Pancreas (tissue), 10 donors: ENCODE measurements at places on chromosomes 3 and 15. TPM values are rescaled to one million over a fixed set of nuclear protein-coding genes. Genes with fewer than 3 reads are reported as not detected.

MYO5A gene
- total RNA-seq, result 7.2 TPM

RASGRP1 gene
- 1.2 TPM for total RNA-seq

ACKR4 gene
- 2.1 TPM for total RNA-seq

DNA sequence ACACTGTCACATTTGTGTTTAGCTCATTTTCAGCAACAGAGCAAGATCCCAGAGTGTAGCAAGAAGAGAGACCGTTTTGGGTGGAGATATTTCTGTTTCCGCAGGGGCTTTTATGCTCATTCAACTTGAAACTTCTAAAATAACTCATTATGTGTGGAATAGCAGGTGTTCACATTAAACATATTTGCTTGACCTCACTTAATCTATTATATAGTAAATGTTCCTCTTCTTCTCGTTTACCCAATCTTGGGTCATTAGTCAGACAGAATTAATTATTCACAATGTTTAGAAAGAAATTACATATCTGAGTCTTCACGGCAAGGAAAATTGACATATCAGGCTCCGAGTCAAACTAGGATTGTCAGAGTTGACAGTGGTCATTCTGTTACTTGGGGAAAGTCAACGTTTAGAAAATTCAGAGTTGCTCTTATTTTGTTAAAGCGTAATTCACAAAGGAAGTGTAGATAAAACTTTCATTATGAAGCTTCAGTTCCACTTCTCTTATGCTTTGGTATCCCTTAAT is 222.9 kb downstream of the TPRG1 start:
- no peaks in the 10 kb centered on the region for H3K27me3 ChIP-seq
- H3K4me3 ChIP-seq, result no peak overlapping the region
- no peak overlapping the region for H3K27ac ChIP-seq
- H3K4me1 ChIP-seq, result no peaks in the 10 kb centered on the region
- H3K36me3 ChIP-seq, result no peaks in the 10 kb centered on the region

TPRG1 gene
- 1.6 TPM for total RNA-seq

- no peak overlapping the region for H3K27ac ChIP-seq
- no peak for DNase-seq
- H3K4me1 ChIP-seq, result no peaks in the 10 kb centered on the region
These were observed 146.8 kb downstream of the PCCB start for GRCh38 chr3:136396916-136397315.

DNA sequence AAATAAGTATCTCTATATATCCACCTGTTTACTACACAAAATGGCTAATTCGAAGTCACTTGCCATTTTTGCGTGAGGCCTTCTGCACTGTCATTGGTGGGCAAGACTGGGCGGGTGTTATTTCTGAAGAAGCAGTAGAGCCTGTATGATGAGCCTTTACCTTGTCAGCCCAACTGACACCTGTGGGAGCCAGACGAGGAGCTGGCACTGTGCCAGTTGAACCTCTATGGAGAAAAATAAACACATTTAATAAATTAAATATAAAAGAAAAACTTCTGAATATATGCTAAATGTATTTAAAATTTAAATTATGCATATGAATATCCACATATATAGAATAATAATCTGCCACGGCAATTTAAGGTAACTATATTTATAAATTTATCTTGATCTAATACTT is 109.9 kb downstream of the SCAPER start:
- H3K27me3 ChIP-seq, result no peaks in the 10 kb centered on the region
- DNase-seq, result no peak
- H3K4me3 ChIP-seq, result no peak overlapping the region

GRCh38 chr15:66489179-66489791 is 8.3 kb downstream of the SNAPC5 start:
- H3K4me3 ChIP-seq, result no peak overlapping the region
- no peaks in the 10 kb centered on the region for H3K4me1 ChIP-seq
- no peaks in the 10 kb centered on the region for H3K36me3 ChIP-seq
- no peak for DNase-seq
- no peak overlapping the region for H3K27ac ChIP-seq
- H3K27me3 ChIP-seq, result no peaks in the 10 kb centered on the region

- no peaks in the 10 kb centered on the region for H3K27me3 ChIP-seq
- no peak overlapping the region for H3K27ac ChIP-seq
- no peaks in the 10 kb centered on the region for H3K36me3 ChIP-seq
- H3K4me1 ChIP-seq, result no peaks in the 10 kb centered on the region
- no peak for DNase-seq
- no peak overlapping the region for H3K4me3 ChIP-seq
These were observed 981.3 kb upstream of the ALCAM start for GRCh38 chr3:104385421-104385820.

TGM4 gene
- total RNA-seq, result not detected

- no peaks in the 10 kb centered on the region for H3K27me3 ChIP-seq
- H3K4me3 ChIP-seq, result no peak overlapping the region
- DNase-seq, result no peak
- H3K36me3 ChIP-seq, result no peaks in the 10 kb centered on the region
These were observed 284.8 kb downstream of the OTOL1 start for GRCh38 chr3:161781381-161781780.

- no peak overlapping the region for H3K27ac ChIP-seq
- no peak for DNase-seq
- H3K36me3 ChIP-seq, result no peaks in the 10 kb centered on the region
- no peak overlapping the region for H3K4me3 ChIP-seq
- no peaks in the 10 kb centered on the region for H3K27me3 ChIP-seq
- H3K4me1 ChIP-seq, result no peaks in the 10 kb centered on the region
These were observed 56.8 kb downstream of the MYH15 start for GRCh38 chr3:108453565-108453964.

DNA sequence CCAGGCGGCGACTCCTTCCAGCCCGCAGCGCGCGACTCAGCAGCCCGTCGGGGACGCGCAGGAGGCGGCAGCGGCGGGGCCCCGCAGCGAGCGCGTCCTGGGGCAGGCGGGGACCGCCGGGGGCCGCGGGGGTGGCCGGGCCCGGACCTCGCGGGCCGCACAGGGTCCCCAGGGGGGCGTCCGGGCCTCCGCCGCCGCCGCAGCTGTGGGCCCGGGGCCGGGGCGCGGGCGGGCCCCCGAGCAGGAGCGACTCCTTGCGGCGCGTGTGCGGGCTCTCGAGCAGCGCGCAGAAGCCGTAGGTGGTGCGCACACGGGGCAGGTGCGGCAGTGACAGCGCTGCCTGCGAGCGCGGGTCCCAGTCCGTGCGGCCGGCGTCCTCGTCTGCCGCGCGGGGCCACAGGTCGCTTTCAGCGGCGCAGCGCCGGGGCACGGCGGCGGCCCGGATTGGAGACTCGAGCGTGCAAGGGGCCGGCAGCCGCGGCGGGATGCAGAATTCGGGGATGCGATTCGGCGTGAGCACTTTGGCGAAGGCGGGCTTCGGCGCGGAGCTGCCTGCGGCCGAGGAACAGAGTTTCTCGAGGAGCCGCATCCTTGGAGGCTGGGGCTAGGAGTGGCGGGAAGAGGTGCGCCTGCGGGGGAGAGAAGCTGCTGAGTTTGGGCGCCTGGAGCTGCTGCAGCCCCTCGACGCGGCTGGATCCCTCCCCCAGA is 535 bp downstream of the C2CD4B start:
- peak overlapping the region; percentile 96 for H3K27ac ChIP-seq
- DNase-seq, result no peak
- H3K27me3 ChIP-seq, result no peaks in the 10 kb centered on the region
- peak overlapping the region; percentile 38 for H3K4me3 ChIP-seq
- H3K4me1 ChIP-seq, result no peaks in the 10 kb centered on the region

HESX1 gene
- not detected for total RNA-seq

DNA sequence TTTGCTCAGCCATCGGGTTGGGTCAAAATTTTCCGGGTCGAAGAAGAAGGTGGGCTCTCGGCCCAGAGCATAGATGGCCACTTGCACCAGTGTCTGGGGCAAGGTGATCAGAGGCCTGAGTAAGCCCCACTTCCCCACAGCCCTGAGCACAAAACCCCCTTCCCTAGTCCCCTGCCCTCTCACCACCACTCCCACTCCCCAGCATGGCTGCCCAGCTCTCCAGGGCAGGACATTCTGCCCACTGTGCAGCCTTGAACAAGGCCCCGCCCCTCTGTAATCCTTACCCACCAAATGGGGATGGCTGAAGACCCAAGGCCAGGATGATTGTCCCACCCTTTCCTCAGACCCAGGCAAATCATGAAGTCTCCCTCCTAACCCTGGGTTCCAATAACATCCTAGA is 28.8 kb downstream of the CYP11A1 start:
- H3K27me3 ChIP-seq, result no peaks in the 10 kb centered on the region
- no peak for DNase-seq
- no peak overlapping the region for H3K4me3 ChIP-seq
- H3K27ac ChIP-seq, result no peak overlapping the region
- no peaks in the 10 kb centered on the region for H3K4me1 ChIP-seq

ACTRT3 gene
- 0.35 TPM for total RNA-seq
